ENCODE measurements at places on chromosomes 1 and 21.

- DNase-seq: no peak
These were observed 229.5 kb upstream of the USP24 start for GRCh38 chr1:55444667-55445066.

DNA sequence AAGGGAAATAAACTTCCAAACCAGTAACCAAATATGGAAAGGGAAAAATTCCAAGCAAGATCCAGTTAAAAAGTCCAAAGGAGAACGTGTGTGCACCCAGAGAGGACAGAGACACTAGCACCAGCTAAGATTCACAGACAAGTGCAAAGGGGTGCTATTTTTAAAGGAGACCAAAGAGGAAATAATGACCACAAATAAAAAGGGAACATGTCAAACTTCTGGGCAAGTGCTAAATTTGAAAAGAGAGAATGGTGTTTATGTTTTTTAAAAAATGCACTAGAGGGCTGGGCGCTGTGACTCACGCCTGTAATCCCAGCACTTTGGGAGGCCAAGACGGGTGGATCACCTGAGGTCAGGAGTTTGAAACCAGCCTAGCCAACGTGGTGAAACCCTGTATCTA lies 8.6 kb downstream of the JAM2 start:
- no peak for DNase-seq

DNA sequence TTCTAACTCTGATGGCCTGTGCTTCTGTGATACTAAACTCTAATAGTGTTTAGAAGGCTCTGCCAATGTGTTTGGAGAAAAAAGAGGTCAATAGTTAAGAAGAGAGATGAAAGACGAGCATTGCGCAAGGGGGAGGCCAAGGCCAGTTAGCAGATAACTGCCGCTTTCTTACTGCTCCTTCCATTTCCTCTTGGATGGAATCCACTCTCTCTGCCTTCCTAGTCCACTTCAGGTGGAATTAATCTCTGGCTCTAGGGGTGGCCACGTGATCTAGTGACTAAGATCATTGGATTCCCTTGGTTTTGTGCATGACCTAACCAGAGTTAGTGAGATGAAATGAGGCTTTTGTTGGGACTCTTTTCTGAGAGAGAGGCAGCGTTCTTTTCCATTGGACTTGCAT lies 148.3 kb downstream of the ACTL8 start:
- no peak for DNase-seq

- DNase-seq: no peak
These were observed 68.5 kb upstream of the ADAM30 start for GRCh38 chr1:119964673-119965363.

- DNase-seq: no peak
These were observed 30.1 kb downstream of the RAP1A start for GRCh38 chr1:111649648-111650047.

- no peak for DNase-seq
These were observed 30.4 kb upstream of the MED18 start for GRCh38 chr1:28298438-28298837.

DNA sequence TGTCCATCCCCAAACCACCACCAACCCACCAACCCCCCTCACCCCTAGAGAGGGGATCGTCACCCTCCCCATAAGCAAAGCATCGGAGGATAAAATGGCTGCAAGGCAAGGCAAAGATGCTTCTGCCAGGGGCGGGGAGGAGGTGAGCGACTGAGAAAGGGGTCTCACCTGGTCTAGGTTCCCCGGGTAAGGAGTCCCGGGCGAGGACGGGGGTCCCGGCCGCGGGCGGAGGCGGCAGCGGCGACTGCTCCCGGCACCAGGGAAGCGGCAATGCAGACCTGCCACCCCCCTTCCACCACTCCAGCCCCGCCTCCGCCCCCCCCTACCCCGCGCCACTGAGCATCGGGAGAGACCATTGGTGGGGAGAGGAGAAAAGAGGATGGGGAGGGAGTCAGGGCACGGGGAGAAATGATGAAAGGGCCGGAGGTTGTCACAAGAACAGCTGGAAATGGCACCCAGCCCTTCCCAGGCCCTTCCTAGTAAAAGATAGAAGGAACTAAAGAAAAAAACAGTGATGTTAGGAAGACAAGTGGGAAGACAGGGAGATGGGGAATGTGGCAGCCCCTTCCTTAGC lies at the start of gene SV2A:
Gene SV2A (minus strand): TSS at position 274 of the 574 bp plus-strand sequence. CDS start 4,004 bp downstream, outside the sequence.
- DNase-seq: peak; percentile 65

- DNase-seq: peak; percentile 97
These were observed 18.6 kb upstream of the SLC6A9 start for GRCh38 chr1:44049839-44050238.
